Right ventricle myocardium superior (tissue), 1 donor: ENCODE measurements at places on chromosomes 11 and 22. TPM values are rescaled to one million over a fixed set of nuclear protein-coding genes. Genes with fewer than 3 reads are reported as not detected.

The FIBIN gene
- 8.6 TPM for total RNA-seq

The APOBEC3B gene
- 0.75 TPM for total RNA-seq

The CHRM4 gene
- total RNA-seq = not detected

The GVQW3 gene
- total RNA-seq = 1.5 TPM

The NNMT gene
- 29.8 TPM for total RNA-seq

The CADM1 gene
- 32.0 TPM for total RNA-seq

The OR8D4 gene
- total RNA-seq = not detected

The VWCE gene
- total RNA-seq = 0.73 TPM

The ARHGAP32 gene
- 5.7 TPM for total RNA-seq

The NLRX1 gene
- total RNA-seq = 34.0 TPM

The ST14 gene
- 1.8 TPM for total RNA-seq

The PSMC3 gene
- total RNA-seq = 166 TPM

The GPHA2 gene
- total RNA-seq = not detected

The APOBEC3C gene
- 24.9 TPM for total RNA-seq

The TMPRSS6 gene
- not detected for total RNA-seq

The DLG2 gene
- 6.1 TPM for total RNA-seq

The PNPLA5 gene
- total RNA-seq = not detected

The KRTAP5-7 gene
- total RNA-seq = not detected

The OR6T1 gene
- not detected for total RNA-seq

The APOL6 gene
- total RNA-seq = 4.7 TPM

The SSTR3 gene
- total RNA-seq = not detected

The UVRAG gene
- total RNA-seq = 14.7 TPM

The ART1 gene
- total RNA-seq = 2.3 TPM

The OR2D2 gene
- not detected for total RNA-seq

The FXYD2 gene
- 1.4 TPM for total RNA-seq

The MPPED1 gene
- not detected for total RNA-seq

The C11orf21 gene
- total RNA-seq = 43.6 TPM

The B3GAT1 gene
- total RNA-seq = 0.11 TPM

The SMIM35 gene
- not detected for total RNA-seq

The APOA4 gene
- not detected for total RNA-seq

The RAPSN gene
- 6.7 TPM for total RNA-seq

The MAJIN gene
- not detected for total RNA-seq

The IGLL1 gene
- not detected for total RNA-seq

The CASP4 gene
- 13.7 TPM for total RNA-seq

The THY1 gene
- total RNA-seq = 1.5 TPM

The UCP3 gene
- total RNA-seq = 17.2 TPM

The CHRDL2 gene
- 11.1 TPM for total RNA-seq

The PRR33 gene
- 5.8 TPM for total RNA-seq

The FAT3 gene
- total RNA-seq = 0.24 TPM

The UBE2L6 gene
- 15.1 TPM for total RNA-seq

The OR8G5 gene
- total RNA-seq = not detected

The SCGB1D2 gene
- 3.7 TPM for total RNA-seq

The RCOR2 gene
- 9.9 TPM for total RNA-seq

The TMPRSS4 gene
- not detected for total RNA-seq

The P2RY2 gene
- 22.5 TPM for total RNA-seq

The TRIM21 gene
- 7.6 TPM for total RNA-seq

The OR51G1 gene
- total RNA-seq = not detected

The PRPF19 gene
- total RNA-seq = 34.0 TPM

The PAX6 gene
- not detected for total RNA-seq

The NDUFS8 gene
- total RNA-seq = 474 TPM

The CSF2RB gene
- total RNA-seq = 2.2 TPM

The SPA17 gene
- 2.7 TPM for total RNA-seq

The SLC1A2 gene
- 2.0 TPM for total RNA-seq

The NFRKB gene
- total RNA-seq = 9.5 TPM
